Peyer's patch (tissue), 4 donors: ENCODE measurements at places on chromosomes 1 and 21.

- DNase-seq: no peak
Measured at GRCh38 chr1:101260556-101261350, 23.9 kb downstream of the S1PR1 start.

DNA sequence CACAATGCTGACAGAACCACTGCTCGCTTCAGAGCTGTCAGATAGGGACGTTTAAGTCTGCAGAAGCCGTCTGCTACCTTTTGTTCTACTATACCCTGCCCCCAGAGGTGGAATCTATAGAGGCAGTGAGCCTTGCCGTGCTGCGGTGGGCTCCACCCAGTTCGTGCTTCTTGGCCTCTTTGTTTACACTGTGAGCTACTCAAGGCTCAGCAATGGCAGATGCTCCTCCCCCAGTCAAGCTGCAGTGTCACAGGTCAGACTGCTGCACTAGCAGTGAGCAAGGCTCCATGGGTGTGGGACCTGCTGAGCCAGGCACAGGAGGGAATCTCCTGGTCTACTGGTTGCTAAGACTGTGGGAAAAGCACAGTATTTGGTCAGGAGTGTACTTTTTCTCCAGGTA is 47.1 kb downstream of the LEPR start:
- no peak for DNase-seq

- peak; percentile 17 for DNase-seq
Measured at GRCh38 chr1:2894381-2895041, 93.0 kb upstream of the TTC34 start.

DNA sequence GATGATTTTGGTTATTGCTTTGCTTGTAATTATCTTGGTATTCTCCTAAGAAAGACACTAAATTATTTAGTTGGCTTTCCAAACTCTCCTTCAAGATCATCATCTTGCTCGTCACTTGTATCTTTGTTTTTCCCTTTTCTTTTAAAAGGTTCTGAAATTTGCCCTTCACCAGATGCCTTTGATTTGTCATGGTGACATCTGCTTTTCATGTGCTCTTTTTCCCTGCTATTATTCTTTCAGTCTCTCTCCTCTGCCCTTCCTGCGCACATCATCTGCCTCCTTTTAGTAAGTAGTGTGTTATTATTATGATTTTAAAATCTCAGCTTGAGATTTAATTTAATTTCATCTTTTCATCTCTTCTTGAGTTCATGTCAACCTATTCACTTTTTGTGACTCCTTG is 92.1 kb downstream of the BACH1 start:
- DNase-seq: no peak

DNA sequence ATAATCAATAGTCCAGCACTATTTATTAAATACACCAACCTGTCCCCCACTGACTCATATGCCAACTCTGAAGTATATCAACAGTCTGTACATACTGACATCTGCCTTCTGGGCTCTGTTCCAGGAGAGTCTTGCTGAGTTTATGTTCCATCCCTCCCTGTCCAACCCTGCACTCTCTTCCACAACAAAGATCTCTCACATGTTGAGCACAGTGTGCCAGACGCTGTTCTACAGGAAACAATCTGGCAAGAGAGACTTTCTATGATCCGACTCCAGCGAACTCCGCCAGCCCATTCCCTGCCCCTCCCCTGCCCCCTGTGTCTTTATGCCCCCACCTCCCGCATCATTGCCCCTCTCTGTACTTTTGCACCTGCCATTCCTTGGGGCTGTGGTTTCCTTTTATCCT is 3.4 kb downstream of the LACTBL1 start:
- peak; percentile 52 for DNase-seq

DNA sequence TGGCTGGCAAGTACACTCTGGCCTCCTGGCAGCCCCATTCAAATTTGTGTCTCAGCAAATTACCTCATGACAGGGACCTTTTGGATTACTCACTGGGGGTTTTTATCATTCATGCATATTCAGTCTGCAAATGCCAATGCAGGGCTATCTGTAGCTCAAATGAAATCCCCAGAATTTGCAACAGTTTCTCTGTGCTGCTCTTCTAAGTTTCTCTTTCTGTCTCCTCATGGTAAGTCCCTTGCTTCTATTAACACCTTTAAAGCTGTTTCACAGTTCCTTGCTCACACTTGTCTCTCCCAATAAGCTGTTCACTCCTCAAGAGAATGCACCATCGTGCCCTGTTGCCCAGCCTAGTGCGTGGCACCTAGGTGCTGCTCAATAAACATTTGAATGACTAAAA is 3.3 kb upstream of the FAM78B start:
- no peak for DNase-seq

GRCh38 chr1:196142111-196142640 is 466.1 kb downstream of the KCNT2 start:
- no peak for DNase-seq

DNA sequence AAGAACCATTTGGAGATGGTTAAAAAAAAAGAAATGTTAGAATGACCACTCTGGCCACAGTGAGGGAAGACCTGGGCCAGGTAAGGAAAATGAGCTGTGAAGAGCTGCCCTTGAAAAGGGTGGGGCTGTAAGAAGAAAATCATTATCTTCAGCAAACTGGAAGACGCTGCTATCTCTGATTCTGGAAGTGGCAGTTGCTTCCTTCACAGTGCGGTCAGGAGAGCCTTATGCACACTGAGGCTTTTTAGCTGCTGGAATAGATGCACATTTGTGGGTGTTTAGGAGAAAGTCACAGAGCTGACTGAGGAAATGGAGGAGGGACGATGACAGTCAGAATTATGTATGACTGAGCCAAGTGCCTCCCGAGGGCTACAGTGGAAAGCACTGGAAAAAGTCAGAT is 91.6 kb downstream of the TBX19 start:
- DNase-seq: no peak

GRCh38 chr1:117106478-117106877 is 15.1 kb downstream of the TRIM45 start:
- no peak for DNase-seq

GRCh38 chr1:1419813-1420653 is 1.0 kb downstream of the ANKRD65 start:
- DNase-seq: no peak

- DNase-seq: no peak
Measured at GRCh38 chr1:37809942-37810341, 1.9 kb upstream of the YRDC start.

GRCh38 chr1:206468571-206468970 is 1.7 kb upstream of the IKBKE start:
- DNase-seq: peak; percentile 3

GRCh38 chr1:75600781-75601180 is 10.1 kb downstream of the SLC44A5 start:
- no peak for DNase-seq

DNA sequence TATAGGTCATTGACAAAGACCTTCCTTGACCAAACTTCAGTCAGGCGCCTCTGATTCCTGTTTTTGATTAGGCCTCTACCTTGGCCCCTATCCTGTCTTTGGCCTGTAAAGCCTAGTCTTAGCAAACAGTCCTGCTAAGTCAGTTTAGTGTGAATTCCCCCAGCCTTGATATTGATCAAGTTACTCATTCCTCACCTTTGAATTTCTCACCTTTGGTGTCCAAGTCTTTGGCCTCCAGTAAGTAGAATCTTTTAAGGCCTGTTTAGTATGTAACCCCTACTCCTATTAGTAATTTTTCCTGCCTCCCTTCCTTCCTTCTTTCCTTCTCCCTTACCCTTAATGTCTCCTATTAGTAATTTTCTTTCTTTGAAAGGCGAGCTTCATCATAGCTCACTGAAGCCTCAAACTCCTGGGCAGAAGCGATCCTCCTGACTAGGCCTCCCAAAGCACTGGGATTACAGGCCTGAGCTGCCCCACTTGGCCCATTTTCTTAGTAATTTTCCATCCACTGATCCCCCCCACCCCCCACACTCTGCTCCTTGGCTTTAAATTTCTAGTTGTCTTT is 13.0 kb upstream of the ZNF692 start:
- DNase-seq: no peak

DNA sequence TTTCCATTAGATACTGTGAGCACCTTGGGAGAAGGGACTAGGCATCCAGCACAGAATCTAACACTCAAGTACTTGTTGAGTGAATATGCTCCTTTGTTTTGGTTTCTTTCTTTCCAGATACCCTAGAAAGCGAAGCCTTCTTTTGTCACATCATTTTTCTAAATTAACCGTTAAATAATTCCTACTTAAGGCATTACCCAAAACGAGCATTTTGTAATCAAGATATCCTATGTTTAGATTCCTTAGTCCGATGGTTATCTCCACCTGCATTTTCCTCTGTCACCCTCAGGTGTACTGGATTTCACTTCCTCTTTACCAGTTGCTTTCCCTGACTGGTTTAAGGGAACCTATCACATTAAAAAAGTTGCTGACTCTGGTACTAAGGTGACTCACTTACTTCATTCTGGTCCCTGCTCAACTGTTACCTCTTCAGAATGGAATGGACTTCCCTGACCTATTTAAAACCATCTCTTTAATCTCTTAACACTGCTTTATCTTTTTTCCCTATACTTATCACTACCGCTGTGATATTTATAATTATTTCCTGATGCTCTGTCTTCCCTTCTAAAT is 3.2 kb downstream of the B3GALNT2 start:
- DNase-seq: no peak

DNA sequence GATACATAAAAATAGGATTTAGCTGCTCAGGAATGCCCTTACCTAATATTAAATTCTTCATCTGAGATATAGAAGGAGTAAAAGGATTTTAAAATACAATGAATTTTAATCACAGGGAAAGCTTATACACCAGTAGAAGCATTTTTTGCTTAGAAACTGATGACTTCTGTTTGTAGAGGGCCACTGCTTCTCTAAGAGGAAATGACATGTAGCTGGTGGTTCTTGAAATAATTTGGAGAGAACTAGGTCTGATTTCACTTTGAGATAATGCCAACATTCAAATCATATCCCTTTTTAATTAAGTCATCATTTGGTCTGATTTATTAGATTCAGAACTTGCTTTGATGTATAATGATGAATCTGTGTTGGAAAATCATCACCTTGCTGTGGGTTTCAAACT is 166.6 kb upstream of the SGIP1 start:
- no peak for DNase-seq

- DNase-seq: peak; percentile 59
Measured at GRCh38 chr1:63774617-63775417, 1.0 kb downstream of the ROR1 start.

GRCh38 chr1:33302325-33302724 is 18.6 kb downstream of the A3GALT2 start:
- DNase-seq: peak; percentile 46

- no peak for DNase-seq
Measured at GRCh38 chr1:154938604-154939399, 2.3 kb upstream of the PMVK start.

GRCh38 chr1:224959115-224959514 is 29.6 kb downstream of the DNAH14 start:
- no peak for DNase-seq

DNA sequence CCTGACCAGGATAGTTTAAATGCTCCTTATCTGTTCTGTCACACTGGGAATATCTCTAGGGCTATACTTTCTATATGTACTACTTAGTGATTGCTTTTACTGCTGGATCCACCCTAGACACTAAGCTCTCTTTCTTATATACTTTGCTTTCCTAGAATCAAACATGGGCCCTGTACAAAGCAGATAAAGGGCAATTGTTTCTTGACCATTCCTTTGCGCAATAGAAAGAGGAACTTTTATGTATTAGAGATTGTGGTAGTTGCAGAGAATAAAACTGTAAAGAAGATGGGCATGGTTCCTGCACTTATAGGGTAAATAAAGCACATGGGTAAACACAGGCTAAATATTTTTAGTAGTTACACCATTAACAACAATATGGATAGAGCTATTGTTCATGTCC is 58.8 kb downstream of the ATP6V1G3 start:
- no peak for DNase-seq

DNA sequence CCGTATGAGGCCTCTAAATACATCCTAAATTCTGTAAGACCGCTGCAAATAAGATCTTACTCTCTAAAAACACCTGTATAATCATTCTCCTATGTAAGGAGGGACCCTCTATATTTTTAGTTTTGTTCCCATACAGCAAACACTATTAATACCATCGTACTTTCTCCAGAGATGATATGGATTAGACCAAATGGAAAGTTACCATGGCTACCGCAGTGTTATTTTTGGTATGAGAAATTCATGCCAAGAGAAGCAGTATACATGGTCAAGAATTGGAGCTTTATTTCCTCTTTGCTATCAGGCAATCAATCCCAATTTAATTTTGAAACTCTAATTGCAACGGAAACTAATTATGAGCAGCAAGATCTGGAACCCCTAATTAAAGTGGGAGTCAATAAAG is 70.0 kb downstream of the BCAR3 start:
- no peak for DNase-seq

- no peak for DNase-seq
Measured at GRCh38 chr1:155083052-155083541, 4.5 kb downstream of the EFNA3 start.

DNA sequence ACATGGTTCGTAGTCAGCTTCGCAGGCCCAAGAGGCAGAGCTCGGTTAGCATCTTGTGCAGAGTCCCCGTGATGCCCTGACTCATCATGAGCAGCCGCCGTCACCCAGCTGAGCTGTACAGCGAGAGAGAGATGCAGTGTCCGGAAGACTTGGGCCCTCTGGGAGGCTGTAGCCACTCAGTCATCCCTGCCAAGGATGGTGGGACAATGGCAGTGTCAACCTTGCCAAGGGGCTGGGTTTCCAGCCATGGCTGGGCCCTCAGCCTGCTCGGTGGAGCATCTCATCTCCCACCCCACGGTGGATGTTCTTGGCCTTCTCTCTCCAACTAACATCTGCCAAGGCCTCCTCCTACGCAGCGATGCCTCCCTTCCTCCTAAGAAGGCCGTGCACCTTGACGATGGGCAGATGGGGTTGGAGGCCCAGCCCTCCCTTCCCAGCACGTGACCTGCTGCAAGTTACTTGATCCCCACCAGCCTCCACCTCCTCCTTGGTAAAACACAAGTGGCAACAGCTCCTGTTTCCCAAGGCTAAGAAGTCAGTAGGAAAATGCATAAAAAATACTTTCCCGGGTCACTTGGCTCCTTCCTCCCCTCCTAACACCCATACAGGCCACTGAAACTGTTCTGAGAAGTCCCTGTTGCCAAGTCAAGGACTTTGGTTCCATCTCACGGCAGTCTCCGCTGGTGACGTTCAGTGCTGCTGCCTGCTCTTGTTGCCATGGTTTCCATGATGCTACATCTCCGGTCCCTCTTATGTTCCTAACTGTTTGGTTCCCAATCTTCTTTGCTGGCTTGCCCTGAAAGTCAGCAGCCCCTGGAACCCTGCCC is 384.7 kb upstream of the VAMP3 start:
- DNase-seq: peak; percentile 27

DNA sequence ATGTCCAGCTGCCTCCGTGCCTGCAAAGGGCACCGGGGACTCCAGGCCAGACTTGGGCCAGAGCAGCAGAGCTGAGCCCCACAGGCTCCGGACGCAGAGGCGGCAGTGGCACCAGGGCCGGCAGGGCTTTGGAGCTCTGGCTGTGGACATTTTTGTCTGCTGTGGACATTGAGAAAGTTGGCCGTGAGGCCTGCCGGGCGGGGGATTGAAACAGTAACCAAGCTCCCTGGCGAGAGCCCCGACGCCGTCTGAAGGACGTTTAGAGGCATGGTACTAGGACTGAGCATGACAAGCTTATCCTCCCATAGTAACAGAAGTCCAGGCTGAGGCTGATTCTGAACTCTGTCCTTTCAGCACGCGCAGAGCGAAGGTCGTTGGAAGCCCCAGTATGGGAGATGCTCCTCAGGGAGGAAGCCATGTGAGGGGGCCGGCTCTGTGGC is 323.8 kb downstream of the AMY1C start:
- DNase-seq: no peak
